ENCODE measurements at places on chromosomes 3 and 15. TPM values are rescaled to one million over a fixed set of nuclear protein-coding genes. Genes with fewer than 3 reads are reported as not detected.
A peak's percentile ranks its signal among the peaks of the same experiment; 100 is the strongest.

DNA sequence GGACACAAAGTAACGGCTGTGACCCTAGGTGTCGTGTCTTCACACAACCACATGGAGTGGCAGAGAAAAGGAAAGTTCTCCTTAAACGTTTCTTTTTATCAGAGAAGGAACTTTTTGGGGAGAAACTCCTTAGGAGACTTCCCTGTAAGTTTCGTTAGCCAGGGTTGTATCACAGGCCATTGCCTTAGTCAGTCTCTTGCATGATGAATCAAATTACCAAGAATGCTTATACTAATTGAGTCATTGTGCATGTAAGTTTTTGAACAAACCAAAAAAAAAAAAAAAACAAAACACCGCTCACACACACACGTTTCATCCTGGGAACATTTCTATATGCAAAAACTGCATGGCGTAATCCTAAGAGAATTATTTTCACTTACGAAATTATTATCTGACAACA is 150.4 kb upstream of the SATB1 start:
- DNase-seq, result no peak

- no peak for DNase-seq
Measured at GRCh38 chr3:156311930-156312329, 191.6 kb downstream of the KCNAB1 start.

DNA sequence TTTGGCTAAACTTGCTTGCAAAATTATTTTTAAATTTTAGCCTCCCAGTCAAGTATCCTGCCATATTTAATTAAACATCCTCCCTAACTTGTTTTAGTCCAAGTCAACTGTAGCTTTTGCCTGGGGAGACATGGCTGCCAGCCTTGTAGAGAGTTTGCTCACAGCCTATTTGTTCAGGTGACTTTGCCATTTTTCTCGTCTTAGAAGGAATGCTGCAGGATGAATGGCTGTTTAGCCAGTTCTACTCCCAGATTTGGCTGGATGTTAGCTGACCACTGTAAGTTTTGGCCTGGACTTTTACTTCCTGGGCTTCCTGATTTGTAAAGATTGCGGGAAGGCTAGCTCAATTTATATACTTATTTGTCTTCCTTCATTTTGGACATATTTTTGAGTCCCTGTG is 236.4 kb upstream of the SGO1 start:
- no peak for DNase-seq

- no peak for DNase-seq
Measured at GRCh38 chr3:17508180-17508752, 234.2 kb downstream of the TBC1D5 start.

GRCh38 chr15:52427804-52428203 is 100.9 kb downstream of the MYO5A start:
- no peak for DNase-seq

DNA sequence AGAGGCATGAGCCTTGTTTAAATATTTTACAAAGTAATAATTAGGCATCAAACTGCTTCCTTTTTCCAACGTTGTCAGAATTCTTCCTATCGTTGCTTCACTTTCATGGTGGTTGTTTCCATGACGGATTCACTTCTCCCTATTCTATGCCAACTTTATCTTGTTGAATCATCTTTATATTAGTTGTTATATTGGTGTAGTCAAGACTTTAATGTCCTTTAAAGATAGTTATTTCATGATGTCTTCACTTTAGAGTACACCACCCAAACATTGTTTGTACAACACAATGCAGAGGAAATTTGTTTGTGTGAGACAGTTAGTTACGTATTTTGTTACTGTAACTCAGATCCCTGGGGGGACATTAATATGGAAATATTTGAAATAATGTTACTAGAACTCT is 61.9 kb downstream of the CRYBG3 start:
- DNase-seq, result no peak

GRCh38 chr3:71142441-71143161 is 440.9 kb downstream of the FOXP1 start:
- DNase-seq, result no peak

DNA sequence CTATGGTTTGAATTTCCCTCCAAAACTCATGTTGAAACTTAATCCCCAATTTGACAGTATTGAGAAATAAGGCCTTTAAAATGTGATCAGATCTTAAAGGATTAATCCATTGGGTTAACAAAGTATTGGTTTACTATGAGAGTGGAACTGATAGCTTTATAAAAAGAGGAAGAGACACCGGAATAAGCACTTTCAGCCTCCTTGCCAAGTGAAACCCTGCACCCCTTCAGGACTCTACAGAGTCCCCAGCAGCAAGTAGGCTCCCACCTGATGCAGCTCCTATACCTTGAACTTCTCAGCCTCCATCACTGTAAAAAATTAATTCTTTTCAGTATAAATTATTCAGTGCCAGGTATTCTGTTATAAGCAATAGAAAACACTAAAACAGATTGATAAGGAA is 348.3 kb downstream of the CGGBP1 start:
- DNase-seq, result no peak

GRCh38 chr3:151085889-151086483 is 522 bp downstream of the MED12L start:
- peak; percentile 10 for DNase-seq

- DNase-seq, result no peak
Measured at GRCh38 chr15:87606971-87607370, 649.6 kb downstream of the NTRK3 start.

DNA sequence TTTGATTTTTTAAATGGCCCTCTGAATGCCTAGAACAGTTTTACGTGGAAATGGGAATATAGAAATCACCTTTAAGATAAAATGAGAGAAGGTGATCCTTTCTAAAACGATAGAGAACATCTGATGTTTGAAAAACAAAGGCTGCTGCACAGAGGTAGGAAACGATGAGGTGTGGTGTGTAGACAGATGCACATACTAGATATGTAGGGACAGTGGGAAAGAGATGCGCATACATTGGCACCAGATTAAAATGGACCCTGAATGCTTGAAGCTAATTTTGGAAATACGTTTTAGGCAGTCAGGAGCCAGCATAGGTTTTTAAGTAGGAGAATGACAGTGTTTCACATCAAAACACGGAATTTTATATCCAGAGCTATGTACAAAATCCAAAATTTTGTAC is 29.0 kb downstream of the MAP6D1 start:
- no peak for DNase-seq

DNA sequence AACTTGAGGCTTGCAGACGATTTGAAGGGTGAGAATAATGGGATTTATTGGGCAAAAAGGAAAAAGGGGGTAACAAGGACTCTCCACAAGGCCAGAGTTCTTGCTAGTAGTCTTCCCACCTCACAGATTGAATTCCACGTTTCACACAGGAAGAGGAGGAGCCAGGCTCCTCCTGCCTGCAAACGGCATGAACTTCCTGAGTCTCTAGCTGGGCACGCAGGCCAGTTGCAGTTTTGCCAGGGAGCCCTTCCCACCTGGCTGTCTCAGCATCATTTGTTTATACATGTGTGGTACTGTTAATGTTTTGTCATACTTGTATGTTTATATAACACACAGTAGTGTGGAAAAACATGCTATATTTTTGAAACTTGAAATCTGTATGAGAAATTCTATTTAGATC is 155.0 kb downstream of the NLGN1 start:
- no peak for DNase-seq

DNA sequence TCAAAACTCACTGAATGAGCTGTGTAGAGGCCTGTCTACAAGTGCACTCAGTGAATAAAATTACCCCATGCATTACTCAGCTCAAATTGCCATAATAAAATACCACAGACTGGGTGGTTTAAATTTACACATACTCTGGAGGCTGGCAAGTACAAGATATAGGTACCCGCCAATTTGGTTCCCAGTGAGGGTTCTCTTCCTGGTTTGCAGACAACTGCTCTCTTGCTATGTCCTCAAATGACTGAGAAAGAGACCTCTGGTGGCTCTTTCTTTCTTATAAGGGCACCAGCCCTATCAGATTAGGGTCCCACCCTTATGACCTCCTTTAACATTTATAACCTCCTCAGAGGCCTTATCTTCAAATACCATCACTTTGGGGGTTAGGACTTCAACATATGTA is 237.0 kb downstream of the CPNE4 start:
- no peak for DNase-seq

- DNase-seq, result no peak
Measured at GRCh38 chr3:68239542-68239941, 585.1 kb upstream of the SUCLG2 start.

- peak; percentile 48 for DNase-seq
Measured at GRCh38 chr15:73870700-73871408, 2.5 kb upstream of the TBC1D21 start.

- DNase-seq, result no peak
Measured at GRCh38 chr3:147544290-147544689, 135.1 kb downstream of the ZIC1 start.

DNA sequence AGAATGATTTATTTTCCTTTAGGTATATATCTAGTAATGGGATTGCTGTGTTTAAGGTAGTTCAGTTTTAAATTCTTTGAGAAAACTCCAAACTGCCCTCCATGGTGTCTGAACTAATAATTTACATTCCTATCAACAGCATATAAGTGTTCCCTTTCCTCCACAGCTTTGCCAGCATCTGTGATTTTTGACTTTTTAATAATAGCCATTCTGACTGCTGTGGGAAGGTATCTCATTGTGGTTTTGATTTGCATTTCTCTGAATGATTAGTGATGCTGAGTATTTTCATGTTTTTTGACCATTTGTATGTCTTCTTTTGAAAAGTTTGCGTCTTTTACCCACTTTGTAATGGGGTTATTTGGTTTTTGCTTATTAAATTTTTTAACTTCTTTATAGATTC is 571.6 kb upstream of the CCDC54 start:
- no peak for DNase-seq

- DNase-seq, result no peak
Measured at GRCh38 chr3:190159902-190160435, 39.3 kb upstream of the P3H2 start.

DNA sequence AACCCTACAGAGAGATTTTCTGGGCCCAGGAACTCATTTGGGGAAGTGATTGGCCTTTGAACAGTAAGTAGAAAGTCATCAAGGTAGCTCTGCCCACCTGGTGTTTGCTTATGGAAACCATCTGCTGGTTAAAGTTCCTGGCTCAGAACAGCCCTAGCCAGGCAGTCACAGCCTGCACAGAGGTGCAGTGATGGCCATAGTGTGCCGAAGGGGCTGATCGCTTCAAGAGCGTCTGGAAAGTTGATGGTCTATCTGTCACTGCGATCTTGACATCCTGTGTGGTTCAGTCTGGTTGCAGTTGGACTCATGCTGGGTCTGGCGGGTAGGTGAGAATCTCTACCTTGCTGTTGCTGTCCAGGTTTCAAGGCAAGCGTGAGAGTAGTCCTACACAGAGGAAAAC is 151.6 kb downstream of the SLCO3A1 start:
- DNase-seq, result no peak

GRCh38 chr3:180306691-180307090 is 270.0 kb upstream of the PEX5L start:
- no peak for DNase-seq

- DNase-seq, result no peak
Measured at GRCh38 chr3:187735837-187736236, 9.4 kb downstream of the BCL6 start.

- no peak for DNase-seq
Measured at GRCh38 chr3:13681931-13682330, 133.0 kb downstream of the FBLN2 start.

- no peak for DNase-seq
Measured at GRCh38 chr3:184636741-184637316, 75.0 kb downstream of the MAGEF1 start.

GRCh38 chr15:75195122-75195765 is 6.4 kb upstream of the C15orf39 start:
- DNase-seq, result no peak

DNA sequence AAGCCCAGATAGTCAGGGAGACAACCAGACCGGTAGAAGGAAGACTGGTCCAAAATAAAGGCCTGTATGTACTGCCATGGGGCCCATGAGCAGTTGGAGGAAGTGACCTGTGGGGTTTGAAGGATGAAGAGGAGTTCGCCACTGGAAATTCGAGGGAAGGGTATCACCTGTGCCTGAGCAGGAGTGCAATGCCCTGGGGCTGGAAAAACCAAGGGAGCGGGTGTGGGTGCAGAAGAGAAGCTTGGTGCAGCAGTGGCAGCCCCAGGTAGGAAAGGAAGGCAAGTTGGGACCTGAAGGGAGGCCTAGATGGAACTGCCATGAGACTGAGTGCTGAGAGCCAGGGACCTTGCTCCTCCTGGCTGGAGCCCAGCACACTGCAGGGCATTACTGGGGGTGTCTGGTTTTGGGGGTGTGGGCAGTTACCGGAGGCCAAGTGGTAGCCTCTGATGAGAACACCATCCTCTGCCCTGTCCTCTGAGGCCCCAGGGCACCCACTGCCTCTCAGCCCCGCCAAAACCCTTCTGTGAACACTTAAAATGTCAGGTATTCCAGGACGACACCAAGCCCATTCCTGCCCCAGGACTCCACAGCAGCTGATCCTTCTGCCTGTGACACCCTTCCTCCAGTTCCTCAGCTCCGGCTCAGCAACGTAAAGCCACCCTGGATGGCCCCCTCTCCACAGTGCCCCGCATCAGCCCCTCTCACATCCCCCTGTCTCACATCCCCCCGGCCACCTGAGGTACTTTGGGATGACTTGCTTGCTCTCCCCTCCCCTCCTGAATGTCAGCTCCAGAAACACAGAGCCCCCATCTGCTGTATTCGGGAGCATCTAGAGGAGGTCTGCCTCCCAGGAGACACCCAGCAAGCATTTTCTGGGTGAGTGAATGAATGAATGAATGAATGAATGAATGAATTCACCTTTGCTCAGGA is 42.9 kb downstream of the WNT7A start:
- no peak for DNase-seq

DNA sequence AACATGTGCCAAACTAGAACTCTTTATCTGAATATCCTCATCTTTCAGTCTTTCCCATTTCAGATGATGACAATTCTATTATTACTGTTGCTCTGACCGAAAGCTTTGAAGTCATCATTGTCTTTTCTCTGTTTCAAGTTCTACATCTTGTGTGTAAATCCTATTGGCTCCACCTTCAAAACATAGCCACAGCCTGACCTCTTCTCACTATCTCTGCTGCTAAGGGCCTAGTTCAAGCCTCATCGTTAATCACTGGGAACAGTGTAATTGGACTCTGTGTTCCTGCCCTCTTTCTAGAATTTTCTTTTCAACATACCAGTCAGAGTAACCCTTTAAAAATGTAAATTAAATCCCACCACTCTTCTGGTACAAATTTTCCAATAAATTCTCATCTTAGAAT is 105.1 kb downstream of the OXSM start:
- DNase-seq, result no peak

GRCh38 chr15:97684249-97684648 is 276.3 kb upstream of the ARRDC4 start:
- no peak for DNase-seq

Gene EPB42
- 1.4 TPM for total RNA-seq

Gene ZNF774
- total RNA-seq, result 18.4 TPM

Gene LRRC57
- 22.5 TPM for total RNA-seq

Gene TGM5
- total RNA-seq, result 0.26 TPM

Gene DNAH1
- 13.8 TPM for total RNA-seq

Gene MYL3
- 1.8 TPM for total RNA-seq

Gene GOLGA8Q
- 1.6 TPM for total RNA-seq

Gene GPR87
- not detected for total RNA-seq

Gene CYP8B1
- 2.8 TPM for total RNA-seq

Gene NR2E3
- 3.0 TPM for total RNA-seq

Gene CELSR3
- 0.75 TPM for total RNA-seq

Gene ILDR1
- total RNA-seq, result 19.9 TPM

Gene SLC22A13
- total RNA-seq, result 0.95 TPM

Gene KPNA1
- total RNA-seq, result 55.2 TPM

Gene PLCB2
- total RNA-seq, result 36.4 TPM

Measured in mucosa of gallbladder (tissue), 1 donor.